ENCODE measurements at places on chromosomes 3 and 15.

DNA sequence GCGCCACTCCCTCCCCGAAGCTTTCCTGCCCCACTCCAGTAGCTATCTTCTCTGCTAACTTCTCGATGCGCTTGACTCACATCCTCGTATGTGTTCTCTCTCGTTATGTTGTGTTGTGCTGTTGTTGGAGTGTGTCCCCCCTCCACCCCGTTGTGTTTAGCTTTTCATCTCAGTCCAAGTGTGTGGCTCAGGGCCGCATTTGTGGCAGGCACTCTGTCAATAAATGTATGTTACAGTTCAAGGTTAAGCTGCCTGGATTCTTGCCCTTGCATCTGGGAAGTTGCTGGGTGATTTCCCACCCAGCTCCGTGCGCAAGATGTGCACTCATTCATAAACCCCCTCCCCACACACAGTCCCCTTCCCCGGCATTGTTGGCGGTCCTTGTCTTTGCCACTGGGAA, 71.9 kb downstream of the PGPEP1L start:
- no peak for DNase-seq

DNA sequence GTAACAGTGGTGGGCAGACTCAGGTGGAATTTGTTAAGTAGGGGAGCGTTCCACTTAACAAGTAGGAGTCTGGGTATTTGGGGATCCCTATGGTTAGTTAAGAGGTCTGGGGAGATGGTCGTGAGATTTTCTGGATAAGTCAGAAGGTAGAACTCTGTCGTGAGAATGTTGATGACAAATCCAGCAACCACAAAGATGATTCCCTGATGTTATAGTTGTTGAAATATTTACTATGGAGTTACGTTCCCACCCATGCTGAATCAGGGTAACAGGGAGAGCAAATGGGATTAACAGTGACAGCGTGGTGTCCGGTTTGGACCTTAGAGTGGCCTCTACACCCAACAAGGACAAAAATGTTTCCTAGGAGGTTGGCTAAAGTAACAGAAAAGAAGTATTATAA, 110.8 kb downstream of the MFSD1 start:
- no peak for DNase-seq

GRCh38 chr3:55461896-55462295, 25.2 kb downstream of the WNT5A start:
- no peak for DNase-seq

DNA sequence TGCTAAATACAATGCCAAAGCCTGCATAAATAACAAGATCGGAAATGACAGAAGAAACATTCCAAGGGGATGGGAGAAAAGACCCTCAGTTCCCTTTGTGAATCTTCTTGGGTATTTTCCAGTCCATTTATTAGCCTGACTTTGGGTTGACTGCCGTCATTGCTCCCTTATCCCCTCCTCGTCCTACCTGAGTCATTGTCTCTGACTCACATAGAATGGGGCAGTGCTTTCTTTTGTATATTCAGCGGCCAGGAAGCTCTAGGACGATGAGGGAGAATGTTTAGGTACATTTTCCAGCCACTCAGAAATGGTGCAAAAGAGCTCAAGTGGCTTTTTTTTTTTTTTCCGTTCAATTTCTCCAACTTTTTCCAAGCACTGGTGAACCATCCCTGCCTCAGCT, 71.6 kb downstream of the KAT2B start:
- no peak for DNase-seq

DNA sequence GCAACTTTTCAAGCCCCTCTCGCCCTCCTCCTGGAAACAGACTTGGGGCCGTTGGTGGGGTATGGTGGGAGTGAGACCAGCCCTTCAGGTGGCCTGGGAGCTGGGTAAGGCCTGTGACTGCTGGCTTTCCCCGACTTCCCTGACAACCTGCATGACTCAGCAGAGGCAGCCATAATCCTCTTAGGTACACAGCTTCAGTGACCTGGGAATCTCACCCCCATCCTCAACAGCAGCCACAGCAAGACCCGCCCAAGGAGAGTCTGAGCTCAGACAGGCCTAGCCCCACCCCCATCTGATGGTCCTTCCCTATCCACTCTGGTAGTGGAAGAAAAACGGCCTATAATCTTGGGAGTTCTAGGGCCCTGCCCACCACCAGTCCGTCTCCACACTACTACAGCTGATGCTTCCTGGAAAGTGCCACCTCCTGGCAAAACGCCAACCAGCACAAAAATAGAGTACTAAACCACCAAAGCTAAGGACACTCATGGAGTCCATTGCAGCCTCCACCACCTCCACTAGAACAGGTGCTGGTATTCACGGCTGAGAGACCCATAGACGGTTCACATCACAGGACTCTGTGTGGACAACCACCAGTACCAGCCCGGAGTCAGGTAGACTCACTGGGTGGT, 13.1 kb upstream of the SLC27A2 start:
- no peak for DNase-seq

GRCh38 chr3:8325306-8325705, 176.3 kb upstream of the LMCD1 start:
- no peak for DNase-seq

- DNase-seq = no peak
These were observed 106.8 kb downstream of the EDEM1 start for GRCh38 chr3:5294356-5294755.

DNA sequence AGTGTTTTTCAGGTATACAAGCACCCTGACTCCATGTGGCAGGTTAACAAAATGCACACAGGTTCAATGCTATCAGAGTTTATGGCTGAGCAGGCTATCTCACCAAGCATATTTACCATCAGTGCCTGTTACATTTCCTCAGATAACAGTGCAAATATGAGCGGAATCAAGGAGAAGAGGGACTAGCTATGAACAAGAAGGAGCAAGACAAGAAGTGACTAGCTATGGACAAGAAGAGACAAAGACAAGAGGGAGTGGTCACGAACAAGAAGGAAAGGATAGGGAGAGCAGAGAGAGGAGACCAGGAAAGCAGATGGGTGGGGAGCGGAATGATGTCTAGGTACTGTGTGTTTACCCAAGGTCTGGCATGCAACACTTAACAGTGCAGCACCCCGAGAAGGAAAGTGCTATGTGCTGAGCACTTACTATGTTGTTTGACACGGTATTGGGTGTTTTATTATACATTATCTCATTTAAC, 8.6 kb downstream of the ILDR1 start:
- no peak for DNase-seq

DNA sequence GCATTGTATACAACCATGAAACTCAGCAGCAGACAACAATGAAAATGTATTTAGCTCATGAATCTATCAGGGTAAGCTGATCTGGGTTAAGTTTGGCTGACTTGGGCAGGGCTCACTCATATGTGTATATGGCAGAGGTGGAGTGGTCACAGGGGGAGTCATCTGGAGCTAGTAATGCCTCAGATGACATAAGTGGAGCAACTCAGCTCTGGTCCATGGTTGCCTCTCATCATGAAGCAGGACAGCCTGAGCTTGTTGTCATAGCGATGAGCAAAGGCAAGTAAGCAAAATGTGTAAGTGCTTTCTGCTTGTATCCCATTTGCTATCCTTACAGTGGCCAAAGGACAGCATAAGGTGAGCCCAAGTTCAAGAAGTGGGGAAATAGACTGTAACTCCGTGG, 64.5 kb downstream of the ALCAM start:
- DNase-seq = no peak

DNA sequence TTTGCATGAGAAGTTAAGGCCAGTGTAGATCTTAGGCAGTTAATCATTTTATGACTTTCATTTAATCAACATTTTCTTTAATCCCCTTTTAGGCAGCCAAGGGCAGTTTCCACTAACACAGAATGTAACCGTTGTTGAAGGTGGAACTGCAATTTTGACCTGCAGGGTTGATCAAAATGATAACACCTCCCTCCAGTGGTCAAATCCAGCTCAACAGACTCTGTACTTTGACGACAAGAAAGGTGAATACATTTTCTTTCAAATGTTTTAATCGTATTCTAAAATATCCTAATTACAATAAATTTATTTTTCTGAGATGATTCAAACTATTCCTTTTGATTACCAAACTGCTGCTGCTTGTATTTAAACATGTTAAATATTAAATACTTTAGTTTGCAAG, 843.2 kb downstream of the CADM2 start:
- no peak for DNase-seq

- no peak for DNase-seq
These were observed 175.9 kb downstream of the RPLP1 start for GRCh38 chr15:69628256-69629093.

DNA sequence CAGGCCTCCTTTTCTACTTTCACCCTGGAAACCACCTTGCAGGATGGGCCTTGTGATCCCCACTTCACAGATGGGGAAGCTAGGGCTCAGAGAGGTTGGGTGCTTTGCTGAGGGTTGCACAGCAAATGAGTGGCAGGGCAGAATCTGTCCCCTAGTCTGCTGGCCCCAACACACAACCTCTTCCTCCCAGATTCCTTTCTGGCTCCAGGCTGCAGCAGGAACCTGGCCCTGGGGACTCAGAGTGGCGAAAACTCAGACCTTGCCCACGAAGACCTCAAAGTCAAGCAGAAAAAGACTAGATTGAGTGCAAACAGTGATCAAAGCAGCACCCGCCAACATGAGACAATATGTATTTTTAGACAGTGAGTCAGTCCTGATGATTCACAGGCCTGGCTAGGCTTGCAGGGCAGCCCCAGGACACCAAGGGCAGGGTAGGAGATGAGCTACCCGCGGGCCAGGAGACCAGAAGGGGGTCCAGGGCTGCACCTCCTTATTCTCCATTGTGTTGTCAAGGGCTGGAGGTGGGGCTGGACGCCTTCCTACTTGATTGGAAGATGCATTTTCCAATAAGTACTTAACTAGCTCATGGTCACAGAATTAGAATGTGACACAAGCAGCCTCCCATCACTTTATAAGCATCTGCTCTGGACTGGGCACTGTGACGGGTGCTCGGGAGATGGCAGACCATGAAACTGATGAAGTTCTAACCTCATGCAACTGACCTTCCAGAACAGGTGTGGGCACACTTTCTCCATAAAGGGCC, 23.9 kb downstream of the GOLGA6L2 start:
- no peak for DNase-seq

DNA sequence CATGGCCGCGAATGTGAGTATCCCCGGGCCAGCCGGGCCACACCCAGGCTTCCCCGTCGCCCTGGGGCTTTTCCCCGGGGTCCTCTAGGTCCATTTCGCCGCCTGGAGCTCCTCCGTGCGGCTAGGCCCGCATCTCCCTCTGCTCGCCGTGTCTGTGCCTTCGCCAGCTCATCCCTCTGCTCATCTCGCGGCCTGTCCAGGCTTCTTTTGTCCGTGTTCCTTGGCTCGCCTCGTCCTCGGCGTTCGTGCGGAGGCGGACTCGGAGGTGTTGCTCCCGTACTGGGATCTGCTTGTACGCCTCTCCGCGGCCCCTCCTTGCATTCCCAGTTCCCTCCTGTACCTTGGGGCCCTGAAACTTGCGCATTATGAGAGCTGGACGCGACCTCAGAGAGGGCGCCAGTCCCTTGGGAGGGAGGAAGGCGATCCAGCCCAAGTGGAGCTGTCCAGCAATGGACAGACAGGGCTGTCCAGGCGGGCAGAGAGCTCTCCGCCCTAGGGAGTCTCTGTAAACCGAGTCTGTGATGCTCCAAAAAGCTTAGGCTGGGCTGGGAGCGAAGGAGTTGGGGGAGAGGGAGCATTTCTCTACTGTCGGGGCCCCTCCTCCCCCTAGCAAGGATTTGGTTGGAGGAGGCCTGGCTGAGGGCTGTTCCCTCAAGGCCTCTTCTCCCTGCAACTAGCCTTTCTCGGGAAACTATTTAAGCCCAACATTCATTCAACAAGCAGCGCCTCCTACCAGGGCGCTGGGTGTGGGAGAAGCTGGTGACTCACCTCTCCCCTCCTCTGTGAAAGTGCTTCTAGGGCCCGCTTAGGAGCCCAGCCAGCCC, 553 bp downstream of the TMEM43 start:
- DNase-seq = peak; percentile 64

DNA sequence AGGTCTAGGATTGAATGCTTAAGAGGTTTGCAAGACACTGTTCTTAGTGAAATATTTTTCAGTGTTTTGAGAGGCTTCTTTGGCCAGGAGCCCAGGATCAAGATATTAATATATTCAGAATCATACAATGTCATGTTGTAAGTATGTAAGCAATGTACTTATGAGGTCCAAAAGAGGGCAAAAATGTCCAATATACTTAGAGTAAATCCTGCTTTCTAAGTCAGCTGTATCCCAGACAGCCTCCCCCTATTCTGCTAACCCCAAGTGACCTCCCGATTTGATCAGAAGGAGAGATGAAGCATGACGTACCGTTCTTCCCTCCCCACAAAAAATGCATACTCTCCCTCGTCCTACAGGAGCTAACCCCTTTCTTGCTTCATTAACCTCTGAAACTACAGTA, 70.9 kb downstream of the CHAC1 start:
- no peak for DNase-seq

DNA sequence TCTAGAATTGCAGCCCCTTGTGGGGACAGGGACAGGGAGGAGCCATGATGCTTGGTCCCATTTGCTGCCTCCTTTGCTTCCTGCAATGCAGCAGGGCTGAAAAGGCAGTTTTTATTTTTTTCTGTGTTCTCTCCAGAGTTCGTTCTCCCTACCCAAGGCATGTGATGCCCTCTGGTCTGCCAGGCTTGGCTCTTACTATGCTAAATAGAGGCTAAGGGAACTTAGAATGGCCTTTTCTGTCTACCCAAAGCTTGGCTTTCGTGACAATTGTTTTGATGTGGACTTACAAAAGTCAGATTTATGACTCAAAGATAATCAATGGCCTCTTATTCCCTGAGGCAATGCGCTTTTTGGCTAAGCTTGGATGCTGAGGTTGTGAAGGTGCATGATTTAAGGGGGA, 293.3 kb upstream of the TBL1XR1 start:
- DNase-seq = no peak

GRCh38 chr3:89841041-89841440, 733.6 kb downstream of the EPHA3 start:
- no peak for DNase-seq

DNA sequence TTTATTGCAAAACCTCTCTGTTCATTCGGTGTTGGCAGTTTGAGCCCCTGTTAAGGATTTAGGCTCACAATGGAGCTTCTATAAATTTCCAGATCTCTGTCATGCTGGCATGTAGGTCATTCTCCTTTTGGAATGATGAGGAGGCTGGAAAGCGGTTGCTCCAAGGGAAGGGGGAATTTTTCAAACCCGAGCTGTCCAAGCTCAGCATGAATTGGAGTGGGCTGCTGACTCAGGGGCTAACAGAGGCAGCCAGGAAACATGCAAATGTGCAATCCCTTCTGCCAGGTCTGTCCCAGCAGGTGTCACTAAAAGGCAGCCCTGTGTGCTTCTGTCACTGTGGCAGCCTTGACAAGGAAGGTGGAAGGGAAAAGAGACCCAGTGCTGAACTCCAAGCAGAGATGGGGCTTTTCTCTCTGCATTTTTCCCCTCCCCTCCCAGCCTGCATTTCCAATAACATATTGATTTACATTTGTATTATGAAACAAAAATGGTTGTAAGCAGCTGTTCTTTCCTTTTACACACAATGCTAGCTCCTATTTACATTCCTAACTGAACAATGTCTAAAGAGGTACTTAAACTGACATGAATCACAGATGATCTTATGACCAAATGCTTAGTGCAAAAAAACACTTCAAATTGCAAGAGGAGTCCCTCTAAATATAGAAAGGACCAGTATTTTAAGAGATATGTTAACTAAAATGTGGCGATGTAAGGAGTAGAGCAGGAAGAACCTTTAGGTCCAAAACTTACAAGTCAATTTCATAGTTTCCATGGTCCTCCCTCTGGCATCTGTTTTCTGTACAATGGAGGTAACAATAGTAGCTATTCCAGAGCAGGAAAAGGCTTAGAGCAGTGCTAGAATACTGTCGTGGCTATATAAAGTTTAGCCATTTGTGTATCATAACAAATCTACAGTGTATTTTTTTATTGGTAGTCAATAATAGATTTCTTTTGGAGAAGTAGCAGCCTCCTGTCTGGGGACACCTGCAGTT, 84.5 kb upstream of the ATP10A start:
- DNase-seq = peak; percentile 22

GRCh38 chr3:149575961-149576564, 81.8 kb downstream of the WWTR1 start:
- no peak for DNase-seq
